IgD-negative memory B cell (primary cell): ENCODE measurements at places on chromosomes 4 and X. TPM values are rescaled to one million over a fixed set of nuclear protein-coding genes. Genes with fewer than 3 reads are reported as not detected.

HHIP gene
- polyA plus RNA-seq: not detected

TMA16 gene
- 25.1 TPM for polyA plus RNA-seq

IL13RA2 gene
- not detected for polyA plus RNA-seq

RPA4 gene
- 0.33 TPM for polyA plus RNA-seq

GYPB gene
- not detected for polyA plus RNA-seq

CXCL3 gene
- polyA plus RNA-seq: not detected

STPG2 gene
- polyA plus RNA-seq: 0.18 TPM

HMX1 gene
- not detected for polyA plus RNA-seq

BCLAF3 gene
- 2.9 TPM for polyA plus RNA-seq

PCDH7 gene
- polyA plus RNA-seq: not detected

TMPRSS11E gene
- polyA plus RNA-seq: 0.20 TPM

C4orf54 gene
- polyA plus RNA-seq: not detected

GRPEL1 gene
- polyA plus RNA-seq: 49.0 TPM

ARMCX1 gene
- polyA plus RNA-seq: not detected

EDA gene
- not detected for polyA plus RNA-seq

ERCC6L gene
- polyA plus RNA-seq: 0.15 TPM

NEUROG2 gene
- polyA plus RNA-seq: not detected

ZRSR2 gene
- polyA plus RNA-seq: 43.8 TPM

FANCB gene
- polyA plus RNA-seq: 4.3 TPM

ZMAT1 gene
- 3.6 TPM for polyA plus RNA-seq

RUFY3 gene
- polyA plus RNA-seq: 16.8 TPM

SORBS2 gene
- polyA plus RNA-seq: not detected

CAMK2D gene
- polyA plus RNA-seq: 14.2 TPM

GAGE1 gene
- polyA plus RNA-seq: not detected

OPRPN gene
- not detected for polyA plus RNA-seq

ARL13A gene
- polyA plus RNA-seq: not detected

TEX11 gene
- polyA plus RNA-seq: not detected

YIPF6 gene
- polyA plus RNA-seq: 19.7 TPM

ARMCX4 gene
- polyA plus RNA-seq: not detected

SOX3 gene
- not detected for polyA plus RNA-seq

PHF8 gene
- polyA plus RNA-seq: 13.6 TPM

IRS4 gene
- not detected for polyA plus RNA-seq

STATH gene
- not detected for polyA plus RNA-seq

RPGR gene
- 3.7 TPM for polyA plus RNA-seq

MYOZ2 gene
- polyA plus RNA-seq: not detected

MAGEB10 gene
- not detected for polyA plus RNA-seq

VCX3B gene
- polyA plus RNA-seq: not detected

NWD2 gene
- polyA plus RNA-seq: not detected

WWC2 gene
- polyA plus RNA-seq: 0.29 TPM

NOX1 gene
- polyA plus RNA-seq: not detected

DRD5 gene
- not detected for polyA plus RNA-seq

NKX6-1 gene
- not detected for polyA plus RNA-seq

RTL3 gene
- polyA plus RNA-seq: not detected

COL25A1 gene
- not detected for polyA plus RNA-seq

FGB gene
- not detected for polyA plus RNA-seq

RBM10 gene
- 36.0 TPM for polyA plus RNA-seq

EPGN gene
- polyA plus RNA-seq: not detected

NSG1 gene
- polyA plus RNA-seq: 0.69 TPM

SLC30A9 gene
- polyA plus RNA-seq: 36.4 TPM
